Activated T-cell treated with anti-CD3 and anti-CD28 coated beads, Interleukin-2, amount 50 U/mL, for 4 hours (primary cell): ENCODE measurements at places on chromosomes 12 and 14.

GRCh38 chr12:9363145-9363544, 154.9 kb upstream of the PZP start:
- DNase-seq: no peak

- DNase-seq: no peak
Measured at GRCh38 chr12:28507033-28507432, 316.8 kb downstream of the CCDC91 start.

DNA sequence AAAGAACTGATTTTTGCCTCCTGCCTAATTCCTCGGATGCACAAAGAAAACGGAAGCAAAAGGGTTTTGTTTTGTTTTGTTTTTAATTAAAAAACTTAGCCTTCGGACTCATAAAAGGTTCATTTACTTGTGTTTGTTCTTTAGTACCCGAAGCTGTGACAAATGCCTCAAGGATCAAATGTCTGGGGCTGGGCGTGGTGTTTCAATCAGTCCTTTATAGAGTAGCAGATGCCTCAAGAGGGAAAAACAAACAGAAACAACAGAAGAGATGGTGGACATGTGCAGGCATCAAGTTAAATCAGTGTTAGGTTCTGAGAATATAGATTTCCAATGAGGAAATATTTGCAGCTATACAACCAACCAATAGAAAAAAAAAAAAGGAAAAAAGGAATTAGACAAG, 1.6 kb upstream of the WIF1 start:
- DNase-seq: no peak

- no peak for DNase-seq
Measured at GRCh38 chr12:119505001-119505400, 88.6 kb upstream of the TMEM233 start.

DNA sequence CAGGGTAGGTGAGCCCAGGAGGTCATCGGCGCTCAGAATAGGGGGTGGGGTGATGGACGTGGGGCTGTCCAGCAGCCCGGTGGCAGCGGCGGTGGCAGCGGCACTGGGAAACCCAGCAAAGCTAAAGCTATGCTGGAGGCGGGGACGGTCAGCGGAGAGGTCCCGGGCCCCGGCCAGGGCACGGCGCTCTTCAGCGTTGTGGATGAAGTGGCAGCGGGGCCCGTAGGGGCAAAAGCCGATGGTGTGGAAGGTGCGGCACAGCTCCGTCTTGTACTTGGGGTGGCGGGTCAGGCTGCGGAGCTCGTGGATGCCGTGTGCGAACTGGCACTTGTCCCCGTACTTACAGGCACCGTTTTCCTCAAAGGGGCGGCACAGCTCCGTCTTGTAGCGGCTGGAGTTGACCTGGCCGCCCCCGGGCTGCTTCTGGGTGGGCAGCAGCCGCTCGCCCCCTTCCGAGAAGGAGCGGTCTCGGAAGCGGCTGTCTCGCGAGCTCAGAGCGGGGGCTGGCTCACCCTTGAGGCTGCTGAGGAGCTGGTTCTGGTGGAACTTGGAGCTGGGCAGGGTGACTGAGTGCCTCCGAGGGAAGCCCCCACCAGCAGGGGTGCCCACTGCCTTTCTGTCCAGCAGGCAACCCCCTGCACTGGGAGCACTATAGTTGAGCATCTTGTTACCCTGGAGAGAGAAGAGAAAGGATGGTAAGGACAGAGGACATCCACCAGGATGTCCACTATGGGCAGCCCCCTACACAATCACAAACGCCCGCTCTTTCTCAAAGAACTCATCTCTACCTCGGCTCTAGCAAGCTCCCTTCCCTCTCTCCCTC, 2.8 kb downstream of the ZFP36L1 start:
- no peak for DNase-seq

- DNase-seq: no peak
Measured at GRCh38 chr14:34770901-34771300, 56.5 kb upstream of the CFL2 start.

DNA sequence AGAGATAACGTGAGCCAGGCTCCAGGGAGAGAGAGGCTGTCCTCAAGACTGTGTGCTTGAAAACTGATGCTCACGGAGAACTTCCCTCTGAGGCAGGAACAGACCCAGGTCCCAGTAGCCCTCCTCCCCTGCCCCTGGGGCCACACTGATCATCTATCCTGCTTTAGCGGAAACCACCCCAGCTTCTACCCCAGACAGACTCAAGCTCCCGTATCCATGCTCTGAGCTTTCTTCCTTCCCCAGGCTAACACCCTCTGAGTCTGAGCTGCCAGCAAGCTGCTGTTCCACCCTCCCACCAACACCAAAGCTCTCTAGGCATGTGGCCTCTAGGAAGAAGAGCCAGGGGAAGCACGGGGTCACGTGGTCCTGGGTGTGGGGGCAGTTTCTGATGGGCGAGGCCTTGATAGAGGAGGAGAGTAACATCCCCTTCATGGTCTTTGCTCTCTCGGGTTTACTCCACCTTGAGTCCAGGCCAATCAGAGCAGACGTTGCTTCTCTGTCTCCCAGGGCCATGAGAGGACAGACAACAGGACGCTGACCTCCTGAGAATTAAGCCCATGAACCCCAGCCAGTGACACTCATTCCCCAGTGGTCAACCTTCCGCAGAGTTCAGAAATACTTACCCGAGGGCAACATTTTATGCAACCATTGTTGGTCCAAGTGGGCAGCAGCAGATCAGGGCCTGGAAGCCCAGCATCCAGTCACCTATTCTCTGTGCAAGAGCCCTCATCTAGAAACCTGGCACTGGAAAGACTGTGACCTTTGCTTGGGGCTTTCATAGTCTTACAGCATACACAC, 1.4 kb downstream of the PCK2 start:
- peak; percentile 35 for DNase-seq

DNA sequence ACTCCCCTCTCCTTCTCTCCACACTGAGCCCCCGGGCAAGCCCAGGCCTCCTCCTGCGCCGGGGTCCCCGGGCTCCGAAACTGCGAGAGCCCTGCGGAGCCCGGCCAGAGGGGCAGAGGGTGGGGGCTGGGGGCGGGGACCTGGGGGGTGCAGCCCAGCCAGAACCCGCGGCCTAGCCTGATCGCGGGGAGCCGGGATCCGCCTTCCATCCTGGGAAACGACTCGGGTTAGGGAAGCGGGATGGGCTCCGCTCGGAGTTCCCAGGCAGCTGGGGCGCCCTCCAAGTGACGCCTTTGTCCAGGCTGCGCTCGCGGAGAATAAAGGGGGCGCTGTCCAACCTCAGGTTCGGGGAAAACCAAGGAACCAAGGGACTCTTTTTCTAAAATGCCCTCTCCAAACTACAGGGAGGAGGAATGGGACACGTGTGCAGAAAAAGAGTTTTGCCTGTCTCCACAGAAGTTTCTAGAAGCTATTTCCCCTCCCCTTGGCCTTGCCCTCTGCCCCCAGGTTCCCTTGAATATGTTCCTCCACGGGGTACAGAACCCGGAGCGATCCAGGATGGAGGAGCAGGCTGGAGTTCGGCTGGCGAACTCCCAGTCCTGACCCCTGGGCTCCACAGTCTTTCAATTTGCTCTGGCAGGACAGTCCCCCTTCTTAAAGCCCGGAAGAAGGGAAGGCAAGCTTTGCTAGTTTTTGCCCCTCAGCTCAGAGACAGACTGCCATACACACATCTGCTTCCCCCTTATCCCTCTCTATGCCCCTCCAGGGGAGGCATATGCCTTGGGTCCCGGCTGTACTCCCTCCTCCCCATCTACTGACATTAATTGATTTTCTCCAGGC, 13.9 kb downstream of the NKX2-1 start:
- DNase-seq: no peak

DNA sequence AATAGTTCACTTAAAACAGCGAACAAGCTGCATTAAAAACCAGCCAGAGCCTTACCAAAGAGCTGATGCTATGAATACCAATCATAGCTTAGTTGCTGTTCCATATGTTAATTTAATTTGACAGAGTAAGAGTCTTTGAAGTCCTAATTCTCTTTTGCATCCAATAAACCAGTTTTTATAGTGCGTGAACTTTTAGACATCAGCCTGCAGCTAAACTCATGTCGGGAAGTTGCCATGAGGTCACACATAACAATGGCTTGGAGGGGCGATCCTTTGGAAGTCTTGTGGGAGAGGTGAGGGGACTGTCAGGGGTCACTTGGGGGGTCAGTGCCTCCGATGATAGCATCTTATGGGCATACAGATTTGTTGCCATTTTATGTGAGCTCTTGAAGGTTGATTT, 81.7 kb downstream of the HMGA2 start:
- DNase-seq: no peak

DNA sequence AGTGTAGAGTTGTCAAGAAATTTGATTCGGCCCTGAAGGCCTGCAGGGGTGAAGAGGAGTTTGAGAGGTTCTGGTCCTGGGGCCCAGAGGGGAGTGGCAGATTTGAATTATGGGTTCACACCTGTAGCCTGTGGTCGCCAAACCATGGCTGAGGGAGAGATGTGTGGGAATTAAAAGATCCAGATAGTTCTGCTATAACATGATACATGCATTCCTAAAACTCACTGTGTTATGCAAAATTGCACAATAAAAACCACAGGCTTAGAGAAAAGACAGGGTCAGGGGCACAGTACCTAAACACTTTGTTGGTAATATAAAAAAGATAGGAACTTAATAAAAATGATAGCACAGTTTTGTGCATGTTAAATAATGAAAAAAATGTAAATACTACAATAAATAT, 106.2 kb downstream of the TMEM30B start:
- no peak for DNase-seq

GRCh38 chr12:102811110-102811737, 105.8 kb downstream of the PAH start:
- DNase-seq: no peak

DNA sequence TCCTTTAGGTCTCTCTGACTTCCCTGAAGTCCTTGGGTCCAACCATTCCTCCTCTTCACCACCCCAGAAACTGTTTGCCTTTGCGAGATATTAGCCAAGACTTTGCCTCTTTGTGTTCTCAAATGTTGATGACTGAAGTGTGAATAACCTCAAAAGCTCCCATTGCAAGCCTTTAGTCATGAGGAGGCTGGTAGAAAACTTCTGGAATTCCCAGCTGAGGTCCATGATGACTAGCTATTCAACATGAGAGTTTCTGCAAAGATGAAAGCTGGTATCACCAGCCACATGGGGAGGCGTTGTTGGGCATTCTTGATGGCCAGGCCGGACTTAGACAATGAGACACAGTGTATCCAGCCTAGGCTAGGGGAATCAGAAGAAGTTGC, 111.7 kb downstream of the TBX5 start:
- no peak for DNase-seq

- no peak for DNase-seq
Measured at GRCh38 chr12:63008372-63008771, 73.4 kb upstream of the PPM1H start.

DNA sequence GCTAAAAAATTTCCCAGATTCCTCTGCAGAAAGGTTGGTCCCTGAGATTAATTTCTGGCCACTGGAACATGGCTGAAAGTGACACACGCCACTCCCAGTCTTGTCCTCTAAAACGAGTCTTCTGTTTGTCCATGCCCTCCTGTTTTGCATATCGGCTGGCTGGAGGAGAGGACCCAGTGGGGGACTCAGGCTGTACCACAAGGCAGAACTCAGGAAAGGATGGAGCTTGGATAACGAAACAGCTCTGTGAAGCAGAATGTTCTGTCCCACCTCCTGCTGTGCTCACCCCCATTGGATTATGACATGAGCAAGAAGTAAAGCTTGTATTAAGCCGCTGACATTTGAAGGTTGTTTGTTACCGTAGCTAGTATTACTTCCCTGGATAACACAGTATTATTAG, 856.2 kb downstream of the BCL11B start:
- no peak for DNase-seq

GRCh38 chr14:60815371-60815770, 80.8 kb downstream of the MNAT1 start:
- DNase-seq: no peak

DNA sequence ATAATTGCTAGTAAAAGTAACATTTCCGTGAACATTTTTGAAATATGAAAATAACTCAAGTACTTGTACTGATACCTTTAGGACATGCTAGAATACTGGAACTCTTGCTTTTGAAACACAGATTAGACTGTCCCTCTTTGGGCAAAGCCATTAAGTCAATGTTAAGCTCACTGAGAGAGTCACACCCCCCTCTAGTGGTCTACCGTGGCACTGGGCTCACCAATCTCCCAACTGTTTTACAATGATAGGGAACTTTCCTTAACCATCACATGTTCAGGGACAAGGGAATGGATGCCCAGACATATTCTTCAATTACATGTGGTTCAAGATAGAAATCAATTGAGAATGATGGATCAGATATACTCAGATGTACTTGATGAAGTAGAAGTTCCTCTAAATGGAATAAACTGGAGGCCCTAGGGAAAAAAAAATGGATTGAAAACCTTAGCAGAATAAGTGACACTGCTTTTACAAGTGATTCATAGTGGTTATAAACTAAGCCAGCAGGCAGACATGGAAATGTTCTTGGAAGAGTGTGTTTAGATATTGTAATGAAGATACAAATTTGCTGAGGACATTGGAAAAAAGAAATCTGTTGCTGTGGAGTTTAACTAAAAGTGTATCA, 17.8 kb downstream of the NANOG start:
- peak; percentile 48 for DNase-seq

- no peak for DNase-seq
Measured at GRCh38 chr12:93676408-93677194, 574 bp upstream of the CRADD start.

DNA sequence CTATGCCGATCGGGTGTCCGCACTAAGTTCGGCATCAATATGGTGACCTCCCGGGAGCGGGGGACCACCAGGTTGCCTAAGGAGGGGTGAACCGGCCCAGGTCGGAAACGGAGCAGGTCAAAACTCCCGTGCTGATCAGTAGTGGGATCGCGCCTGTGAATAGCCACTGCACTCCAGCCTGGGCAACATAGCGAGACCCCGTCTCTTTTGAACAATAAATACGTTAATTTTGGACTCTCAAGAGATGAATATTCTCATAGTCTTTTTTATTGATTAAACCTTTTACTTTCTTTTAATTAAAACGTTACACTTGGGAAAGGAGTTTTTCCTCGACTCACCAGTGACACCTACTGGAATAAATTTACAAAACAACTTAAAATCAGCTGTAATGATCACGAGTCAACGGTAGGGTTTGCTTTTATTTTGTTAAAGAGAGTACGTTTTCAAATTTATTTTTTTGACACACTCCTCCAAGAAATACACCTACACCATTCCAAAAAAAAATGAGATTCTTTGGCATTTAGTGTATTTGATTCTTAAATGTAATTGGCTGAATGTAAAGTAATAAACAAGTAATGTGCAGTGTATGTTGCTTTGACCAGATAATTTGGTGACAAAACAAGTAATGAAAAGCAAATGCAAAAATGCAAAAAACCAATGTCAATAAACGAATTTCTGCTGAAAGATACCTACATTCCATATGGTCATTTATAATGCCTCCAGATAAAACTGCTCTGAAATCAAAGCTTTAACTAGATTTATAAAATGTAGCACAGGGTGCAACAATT, 687 bp upstream of the RPS29 start:
- peak; percentile 36 for DNase-seq

GRCh38 chr12:131046813-131047788, 93.4 kb downstream of the ADGRD1 start:
- DNase-seq: no peak

DNA sequence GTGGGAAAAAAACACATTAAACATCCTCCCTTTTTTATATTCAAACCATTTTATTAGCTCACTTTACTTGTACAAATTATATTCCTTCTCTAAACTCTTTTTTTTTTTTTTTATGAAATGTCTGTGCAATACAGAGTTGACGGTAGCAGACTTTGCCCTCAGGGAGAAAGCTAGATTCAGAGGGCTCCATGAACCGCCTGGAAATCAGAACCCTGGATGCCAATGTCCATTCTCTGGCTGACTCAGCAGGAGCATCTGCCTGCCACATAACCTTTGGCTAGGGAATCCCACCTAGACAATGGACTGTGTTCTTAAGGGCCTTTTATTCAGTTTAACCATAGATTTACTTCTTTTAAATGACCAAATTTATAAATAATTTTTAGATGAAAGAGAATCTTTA, 467.0 kb downstream of the MDGA2 start:
- no peak for DNase-seq

- DNase-seq: no peak
Measured at GRCh38 chr14:61119006-61119405, 138.0 kb downstream of the SLC38A6 start.
